ENCODE measurements at places on chromosomes 3 and 15.

DNA sequence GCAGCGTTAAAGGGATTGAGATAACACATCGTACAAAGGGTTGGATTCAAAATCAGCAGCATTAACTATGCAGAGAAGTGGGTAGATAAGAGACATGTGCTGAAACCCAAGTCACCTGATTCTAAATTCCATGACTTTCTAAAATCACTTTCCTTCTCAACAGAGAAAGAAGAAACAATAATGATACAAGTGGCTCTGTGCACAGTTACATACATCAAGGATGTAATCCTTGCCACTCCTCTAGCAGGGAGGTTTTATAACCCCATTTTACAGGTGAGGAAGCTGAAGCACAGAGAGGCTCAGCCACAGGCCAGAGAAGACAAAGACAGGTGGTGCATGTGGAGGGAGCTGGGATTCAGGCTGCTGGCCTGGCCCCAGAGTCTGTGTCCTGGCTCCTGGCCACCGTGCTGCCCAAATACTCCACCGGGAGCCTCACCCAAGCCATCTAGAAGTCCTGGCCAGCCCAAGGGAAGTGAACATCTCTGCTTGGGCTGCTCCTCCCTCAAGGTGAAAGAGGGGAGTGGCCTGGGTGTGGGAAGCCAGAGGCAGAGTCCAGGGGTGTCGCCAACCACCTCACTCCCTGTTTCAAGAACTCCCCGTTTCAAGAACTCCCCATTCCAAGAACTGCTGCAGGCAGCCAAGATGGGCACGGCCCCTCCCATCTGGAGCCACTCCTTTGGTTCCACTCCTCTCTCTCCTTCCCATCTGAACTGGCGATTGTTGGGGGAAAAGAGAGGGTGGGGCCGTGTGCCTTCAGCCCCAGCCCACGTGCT, 147.1 kb downstream of the NUP210 start:
- no peak for DNase-seq

DNA sequence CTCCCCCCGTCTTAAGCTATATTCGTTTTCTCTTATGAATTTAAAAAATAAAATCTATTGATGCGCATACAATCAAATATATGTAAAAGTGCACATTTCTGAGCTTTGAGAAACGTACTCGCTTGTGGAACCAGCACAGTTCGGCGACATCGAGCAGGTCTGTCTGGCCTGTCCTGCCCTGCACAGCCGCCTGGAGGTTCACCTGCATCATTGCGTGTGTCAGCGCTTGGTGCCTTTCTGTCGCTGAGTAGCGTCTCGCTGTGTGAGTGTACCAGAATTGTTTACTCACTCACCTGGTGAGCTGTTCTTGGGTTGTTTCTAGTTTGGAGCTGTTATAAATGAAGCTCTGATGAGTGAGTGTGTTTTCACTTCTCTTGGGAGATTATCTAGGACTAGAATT, 104.0 kb downstream of the VGLL4 start:
- no peak for DNase-seq

- no peak for DNase-seq
These were observed 101.5 kb downstream of the MYRIP start for GRCh38 chr3:39910826-39911464.

DNA sequence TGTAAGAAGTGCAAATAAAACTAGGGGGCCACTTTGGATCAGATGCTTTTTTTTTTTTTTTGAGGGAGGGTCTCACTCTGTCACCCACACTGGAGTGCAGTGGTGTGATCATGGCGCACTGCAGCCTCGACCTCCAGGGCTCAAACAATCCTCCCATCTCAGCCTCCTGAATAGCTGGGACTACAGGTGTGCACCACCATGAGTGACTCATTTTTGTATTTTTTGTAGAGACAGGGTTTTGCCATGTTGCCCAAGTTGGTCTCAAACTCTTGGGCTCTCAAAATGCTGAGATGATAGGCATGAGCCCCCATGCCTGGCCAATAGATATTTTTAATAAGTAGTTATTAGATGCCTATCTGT, 20.8 kb downstream of the CCR1 start:
- DNase-seq, result no peak

- no peak for DNase-seq
These were observed 37.1 kb upstream of the ST3GAL6 start for GRCh38 chr3:98726084-98726483.

DNA sequence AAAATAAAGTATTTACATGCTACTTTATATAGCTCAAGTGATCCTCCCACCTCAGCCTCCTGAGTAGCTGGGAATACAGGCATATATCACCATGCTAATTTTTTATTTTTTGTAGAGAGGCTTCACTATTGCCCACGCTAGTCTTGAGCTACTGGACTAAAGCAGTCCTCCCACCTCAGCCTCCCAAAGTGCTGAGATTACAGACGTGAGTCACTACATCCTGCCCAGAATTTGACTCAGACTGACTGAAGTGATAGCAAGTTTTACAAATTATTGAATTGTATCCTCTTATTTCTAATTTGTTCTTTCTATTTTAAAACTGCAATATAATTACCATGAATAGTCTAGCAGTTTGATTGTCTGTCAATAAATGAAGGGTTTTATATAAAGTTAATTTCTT, 210.3 kb upstream of the CGNL1 start:
- DNase-seq, result no peak

DNA sequence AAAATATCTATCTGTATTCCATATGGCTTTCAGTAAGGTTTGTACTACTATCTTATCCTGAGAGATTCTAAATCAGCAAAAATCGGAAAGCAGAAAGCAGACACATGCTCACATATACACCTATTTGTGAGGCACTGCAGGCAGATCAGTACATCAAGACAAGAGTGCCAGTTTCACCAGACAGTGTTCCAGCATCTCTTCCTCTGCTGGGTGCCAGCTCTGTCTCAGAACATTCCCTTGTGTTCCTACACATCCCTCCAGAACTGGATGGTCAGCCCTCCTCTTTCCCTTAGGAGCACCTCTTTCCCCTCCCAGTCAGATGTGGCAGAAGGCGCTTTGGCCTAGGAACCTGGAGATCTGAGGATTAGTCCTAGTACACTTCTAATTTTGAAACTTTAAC, 121.3 kb upstream of the IL12A start:
- no peak for DNase-seq

- DNase-seq, result no peak
These were observed 117.5 kb downstream of the EEFSEC start for GRCh38 chr3:128270559-128271492.

DNA sequence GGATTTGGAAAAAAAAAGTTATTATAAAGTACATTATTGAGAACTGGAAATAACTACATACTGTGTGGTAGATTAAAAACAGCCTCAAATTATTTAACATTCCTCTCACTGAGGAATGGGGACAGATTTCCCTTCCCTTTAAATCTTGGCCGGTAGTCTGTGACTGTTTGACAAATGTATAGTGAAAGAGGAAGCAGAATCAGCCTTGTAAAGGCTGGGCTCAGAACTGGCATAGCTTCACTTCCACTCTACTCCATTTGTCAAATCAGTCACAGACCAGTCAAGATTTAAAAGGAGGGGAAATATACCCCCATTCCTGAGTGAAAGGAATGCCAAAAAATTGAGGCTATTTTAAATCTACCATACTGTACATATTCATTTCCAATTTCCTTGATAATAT, 18.2 kb upstream of the B4GALT4 start:
- DNase-seq, result no peak

GRCh38 chr3:39067286-39067685, 15.5 kb downstream of the WDR48 start:
- DNase-seq, result no peak

DNA sequence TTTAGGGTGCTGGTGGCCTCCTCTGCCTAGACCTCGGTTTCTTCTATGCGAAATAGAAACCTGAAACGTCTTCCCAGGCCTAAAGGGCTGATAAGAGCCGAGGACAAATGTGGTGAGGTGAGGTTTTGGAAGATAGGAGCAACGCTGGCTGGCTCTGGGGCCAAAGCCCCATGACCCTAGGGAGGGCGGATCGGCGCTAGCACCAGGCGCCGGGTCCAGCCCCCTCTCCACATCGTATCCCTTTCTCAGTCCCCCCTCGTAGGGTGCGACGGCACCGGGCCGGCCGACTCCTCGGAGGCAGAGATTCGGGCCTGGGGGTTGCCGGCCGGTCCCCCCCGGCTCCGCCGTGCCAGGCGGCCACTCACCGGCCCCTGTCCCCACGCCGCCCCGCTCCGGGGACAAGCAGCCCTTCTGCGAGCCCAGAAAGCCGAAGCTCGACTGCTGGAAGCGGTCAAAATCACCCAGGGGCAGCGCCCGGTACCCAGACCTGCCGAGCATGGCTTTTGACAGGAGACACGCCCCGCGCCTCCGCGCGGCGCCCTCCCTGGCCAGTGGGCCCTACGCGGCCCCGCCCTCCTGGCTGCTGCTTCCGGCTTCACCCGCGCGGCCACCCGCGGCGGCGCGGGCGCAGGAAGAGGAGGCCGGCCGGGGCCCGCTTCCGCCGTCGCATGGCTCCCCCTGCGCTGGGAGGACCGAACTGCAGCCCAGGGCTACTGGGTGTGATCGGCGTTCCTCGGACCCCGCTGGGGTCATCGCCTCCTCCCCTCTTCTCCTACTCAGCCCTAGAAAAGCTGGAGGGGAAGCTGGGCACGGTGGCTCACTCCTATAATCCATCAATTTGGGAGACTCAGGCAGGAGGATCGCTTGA, at the start of gene STOML1:
Gene STOML1 (minus strand): TSS at position 570 of the 868 bp plus-strand sequence. CDS start 72 bp downstream, at position 498.
- peak; percentile 59 for DNase-seq

All from esophagus squamous epithelium (tissue), 5 donors.